ENCODE measurements at places on chromosomes 7 and 10. TPM values are rescaled to one million over a fixed set of nuclear protein-coding genes. Genes with fewer than 3 reads are reported as not detected.

TRIM50 gene
- total RNA-seq = 0.34 TPM

DNA sequence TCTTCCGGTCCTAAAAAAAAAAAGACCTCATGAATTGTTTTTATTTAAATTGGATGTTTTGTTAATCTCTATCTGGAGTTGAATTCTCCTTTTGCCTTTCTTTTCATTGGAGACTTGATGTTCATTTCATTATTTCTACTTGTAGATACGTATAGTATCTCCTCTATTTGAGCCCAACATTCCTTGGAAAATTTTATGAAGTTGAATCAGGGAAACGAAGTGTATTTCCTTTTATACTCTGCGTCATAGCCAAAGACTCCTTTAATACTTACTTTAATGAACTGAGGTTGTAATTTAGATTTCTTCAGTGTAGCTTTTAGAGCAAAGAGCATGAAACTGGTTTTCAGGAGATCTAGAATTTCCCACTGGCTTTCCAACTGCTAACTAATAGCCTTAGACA lies 132.4 kb downstream of the KIAA1217 start:
- H3K27me3 ChIP-seq = no peaks in the 10 kb centered on the region
- no peak overlapping the region for H3K27ac ChIP-seq
- no peaks in the 10 kb centered on the region for H3K36me3 ChIP-seq
- H3K4me1 ChIP-seq = peaks cover 11% of the 10 kb centered on the region
- no peak overlapping the region for H3K4me3 ChIP-seq
- DNase-seq = no peak

SPDYE6 gene
- total RNA-seq = not detected

OPN4 gene
- not detected for total RNA-seq

- H3K4me1 ChIP-seq = no peaks in the 10 kb centered on the region
- no peak overlapping the region for H3K27ac ChIP-seq
- no peak overlapping the region for H3K4me3 ChIP-seq
- DNase-seq = peak; percentile 76
Observed at GRCh38 chr7:21028186-21028585, 241.5 kb upstream of the SP8 start.

DNA sequence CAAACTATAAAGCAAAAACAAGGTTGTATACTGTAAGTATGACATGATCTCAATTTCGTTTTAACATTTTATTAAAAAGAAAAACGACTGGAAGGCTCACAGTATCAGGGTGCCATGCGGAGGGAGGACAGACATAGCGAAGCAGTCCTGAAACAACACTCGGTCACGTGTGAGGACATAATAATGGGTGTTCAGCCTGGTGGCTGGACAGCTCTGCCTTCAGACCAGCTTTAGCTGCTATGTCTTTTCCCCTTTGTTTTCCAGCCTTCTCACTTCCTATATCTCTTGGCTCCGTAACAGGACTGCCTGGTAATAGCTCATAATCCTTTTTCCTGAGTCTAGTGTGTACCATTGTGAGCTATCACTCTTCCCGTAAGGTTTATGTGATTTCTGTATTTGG lies 18.4 kb upstream of the KLF14 start:
- H3K4me3 ChIP-seq = no peak overlapping the region
- no peaks in the 10 kb centered on the region for H3K4me1 ChIP-seq
- H3K27me3 ChIP-seq = peaks cover 8% of the 10 kb centered on the region
- DNase-seq = no peak

GRCh38 chr10:9096288-9096687 lies 1041.8 kb downstream of the GATA3 start:
- H3K4me3 ChIP-seq = no peak overlapping the region
- H3K27me3 ChIP-seq = no peaks in the 10 kb centered on the region
- H3K36me3 ChIP-seq = no peaks in the 10 kb centered on the region
- no peaks in the 10 kb centered on the region for H3K4me1 ChIP-seq

DNA sequence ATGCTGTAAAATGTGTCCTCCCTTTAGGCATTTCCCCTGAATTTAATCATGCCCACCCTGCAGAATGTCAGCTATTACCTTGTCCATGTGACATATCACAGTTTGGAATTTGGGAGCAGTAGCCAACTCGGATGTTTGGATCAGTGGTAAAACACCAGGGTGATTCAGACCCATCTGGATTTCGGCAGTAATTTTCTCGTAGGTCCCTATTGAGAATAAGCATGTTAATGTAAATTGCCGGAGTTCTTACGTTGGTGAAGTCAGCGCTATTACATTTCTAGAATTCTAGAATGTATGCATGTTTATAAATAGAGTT lies 44.1 kb downstream of the HGF start:
- DNase-seq = peak; percentile 15
- no peak overlapping the region for H3K27ac ChIP-seq
- H3K36me3 ChIP-seq = no peaks in the 10 kb centered on the region
- no peaks in the 10 kb centered on the region for H3K27me3 ChIP-seq
- no peak overlapping the region for H3K4me3 ChIP-seq

TUBAL3 gene
- 0.12 TPM for total RNA-seq

- no peak overlapping the region for H3K27ac ChIP-seq
- H3K4me1 ChIP-seq = no peaks in the 10 kb centered on the region
- no peak for DNase-seq
- H3K36me3 ChIP-seq = no peaks in the 10 kb centered on the region
- no peaks in the 10 kb centered on the region for H3K27me3 ChIP-seq
Observed at GRCh38 chr7:20113427-20114027, 103.7 kb downstream of the MACC1 start.

GRCh38 chr10:71957546-71958275 lies 6.5 kb upstream of the CHST3 start:
- H3K27ac ChIP-seq = no peak overlapping the region
- H3K4me3 ChIP-seq = no peak overlapping the region
- no peaks in the 10 kb centered on the region for H3K27me3 ChIP-seq
- H3K36me3 ChIP-seq = no peaks in the 10 kb centered on the region
- H3K4me1 ChIP-seq = no peaks in the 10 kb centered on the region
- DNase-seq = no peak
